ENCODE measurements at places on chromosomes 5 and 9.

- DNase-seq = no peak
These were observed 54.7 kb downstream of the SH3RF2 start for GRCh38 chr5:145991044-145991575.

DNA sequence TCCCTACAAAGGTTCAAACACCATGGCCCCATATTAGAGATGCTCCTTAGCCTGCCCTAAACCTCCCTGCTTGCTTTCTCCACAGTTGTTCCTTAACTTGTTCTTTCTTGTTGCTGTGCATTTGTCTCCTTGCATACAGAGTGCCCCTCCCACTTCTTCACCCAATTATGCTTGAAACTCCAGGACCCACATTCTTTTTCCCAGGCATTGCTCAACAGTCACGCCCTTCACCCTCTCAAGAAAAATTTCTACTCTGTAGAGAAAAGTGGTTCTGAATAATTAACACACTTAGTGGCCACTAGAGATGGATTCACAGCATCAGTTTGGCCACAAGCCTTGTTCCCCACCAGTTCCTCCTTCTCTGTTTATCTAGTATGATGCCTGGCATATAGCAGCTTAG is 57.7 kb downstream of the NREP start:
- DNase-seq = no peak

DNA sequence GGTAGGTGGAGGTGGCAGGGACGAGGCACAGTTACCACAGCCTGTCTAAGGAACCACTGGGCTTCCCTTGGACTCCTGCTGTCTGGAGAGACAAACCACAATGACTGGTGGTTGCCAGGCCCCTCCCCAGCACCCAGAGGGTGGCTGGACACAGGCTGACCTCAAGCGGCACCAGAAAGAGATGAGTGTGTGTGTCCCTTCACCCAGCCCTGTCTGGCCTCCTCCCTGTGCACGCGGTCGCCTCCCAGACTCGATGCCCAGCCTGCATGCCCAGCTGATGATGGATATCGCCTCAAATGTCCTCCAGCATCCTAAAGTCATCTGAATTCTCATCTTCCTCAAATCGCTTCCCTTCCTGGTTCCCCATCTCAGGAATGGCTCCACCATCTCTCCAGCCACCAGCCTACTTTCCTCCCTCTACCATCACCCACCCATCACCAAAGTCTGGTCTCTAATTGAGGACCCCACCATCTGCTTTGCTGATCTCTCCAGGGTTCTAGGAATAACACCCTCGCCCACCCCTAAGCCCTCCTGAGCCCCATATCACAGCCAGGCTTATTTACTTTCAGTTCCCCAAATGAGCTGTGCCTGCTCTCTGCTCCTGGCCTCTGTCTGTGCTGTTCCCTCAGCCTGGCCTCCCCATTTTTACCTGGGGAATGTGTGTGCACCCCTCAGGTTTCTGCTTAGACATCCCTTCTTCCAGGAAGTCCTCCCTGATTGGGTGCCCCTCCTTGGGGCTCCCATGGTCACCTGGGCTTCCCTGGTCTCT is 52.5 kb upstream of the GGTA1 start:
- no peak for DNase-seq

GRCh38 chr9:20921362-20921761 is 110.1 kb downstream of the HACD4 start:
- no peak for DNase-seq

DNA sequence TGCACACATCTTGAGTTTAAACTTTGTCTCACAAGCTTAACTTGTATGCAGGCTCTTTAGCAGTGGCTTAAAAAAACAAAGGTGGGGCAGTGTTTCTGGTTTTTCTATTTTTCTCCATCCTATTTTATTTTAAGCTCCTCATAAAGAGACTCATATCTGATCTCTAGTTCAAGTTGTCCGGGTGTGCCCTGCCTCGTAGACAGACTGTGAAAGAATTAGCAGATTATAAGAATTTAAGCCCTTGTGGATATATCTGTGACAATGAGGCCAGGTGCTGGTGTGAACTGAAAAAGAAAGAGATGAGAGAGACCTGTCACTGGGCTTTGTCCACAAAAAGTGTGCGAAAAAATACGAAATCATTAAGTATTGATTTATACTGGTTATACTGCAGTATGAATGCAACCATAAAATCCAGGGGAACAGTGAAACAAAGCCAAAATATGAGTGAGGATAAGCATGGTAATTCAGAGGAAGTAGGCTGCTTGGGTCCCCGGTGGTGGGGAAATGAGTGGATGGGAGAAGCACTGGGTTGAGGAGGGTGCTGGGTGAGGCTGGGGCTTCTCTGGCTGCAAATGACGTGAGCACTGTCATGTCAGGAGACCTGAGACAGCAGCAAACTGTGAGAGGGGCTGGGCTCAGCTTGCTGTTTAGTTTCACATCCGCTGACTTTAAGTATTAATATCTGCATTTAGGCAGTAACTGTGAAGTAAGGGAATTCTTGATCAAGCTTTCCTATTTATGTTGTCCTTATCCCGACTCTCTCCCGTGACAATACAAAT is 179.7 kb upstream of the ANKRD55 start:
- DNase-seq = peak; percentile 26

DNA sequence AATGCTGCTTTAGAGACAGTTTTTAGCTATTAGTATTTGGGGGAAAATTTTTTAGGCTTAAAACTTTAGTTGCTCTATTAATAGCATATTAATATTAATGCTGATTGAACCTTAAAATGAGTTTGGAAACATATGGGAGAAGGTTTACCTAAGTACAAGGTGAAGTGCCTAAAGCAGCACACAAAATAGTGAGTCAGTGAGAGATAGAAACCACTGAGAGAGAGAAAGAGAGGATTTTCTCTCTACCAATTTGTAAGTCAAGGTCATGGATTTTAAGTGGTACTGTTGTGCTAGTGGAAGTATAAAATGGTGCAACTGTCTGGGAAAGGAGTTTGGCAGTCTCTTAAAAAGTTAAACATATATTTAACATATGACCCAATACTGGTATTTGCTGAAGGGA is 64.9 kb downstream of the MARCHF3 start:
- no peak for DNase-seq

DNA sequence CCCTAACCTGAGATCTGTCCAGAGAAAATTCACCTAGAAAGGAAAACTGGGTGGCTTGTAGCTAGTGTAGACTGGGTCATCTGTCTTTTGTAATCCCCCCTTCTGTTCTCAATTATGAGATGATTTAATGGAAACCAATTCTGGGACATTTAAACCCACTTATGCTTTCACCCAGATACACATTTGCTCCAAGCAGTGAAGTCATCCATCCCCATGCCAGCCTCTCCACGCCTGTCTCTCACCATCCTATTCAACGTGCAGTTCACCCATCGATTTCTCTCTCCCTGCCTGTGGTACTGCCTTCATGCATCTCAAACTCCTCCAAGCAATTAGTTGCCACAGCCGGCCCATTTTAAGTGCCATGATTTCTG is 1.8 kb downstream of the PHF19 start:
- no peak for DNase-seq

GRCh38 chr5:113771483-113771882 is 258.0 kb downstream of the YTHDC2 start:
- DNase-seq = no peak

- DNase-seq = no peak
These were observed 258.5 kb upstream of the PPP1R2B start for GRCh38 chr5:156591631-156592030.

GRCh38 chr5:146051678-146052077 is 53.7 kb downstream of the PLAC8L1 start:
- no peak for DNase-seq

GRCh38 chr5:57246426-57246825 is 72.6 kb downstream of the GPBP1 start:
- DNase-seq = no peak

- no peak for DNase-seq
These were observed 102.2 kb upstream of the CHD1 start for GRCh38 chr5:99030906-99031440.

GRCh38 chr9:68560071-68560844 is 19.6 kb upstream of the TMEM252 start:
- peak; percentile 29 for DNase-seq

- no peak for DNase-seq
These were observed at the start of gene ADCY2 for GRCh38 chr5:7395947-7396712. Gene ADCY2 (plus strand): TSS chr5:7396138. CDS start chr5:7396297, 159 bp downstream.

DNA sequence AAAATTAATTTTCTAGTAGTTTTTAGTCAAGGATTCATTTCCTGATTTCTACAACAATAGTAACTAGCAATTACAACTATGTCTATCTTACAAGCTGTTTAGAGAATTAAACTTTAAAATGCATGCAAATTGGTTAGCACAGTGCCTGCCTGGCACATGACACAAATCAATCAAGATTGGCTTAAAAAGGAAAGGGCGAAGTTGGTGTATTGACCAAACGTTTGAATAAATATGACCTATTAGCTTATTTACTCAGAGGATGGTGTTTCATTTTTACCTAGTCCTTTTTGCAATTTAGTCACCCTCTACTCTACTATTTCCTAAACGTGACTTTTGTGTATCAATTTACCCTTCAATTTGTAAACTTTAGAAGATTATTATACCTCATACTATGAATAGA is 83.5 kb downstream of the GDA start:
- no peak for DNase-seq

GRCh38 chr9:129923589-129923988 is 88.3 kb downstream of the USP20 start:
- DNase-seq = no peak

DNA sequence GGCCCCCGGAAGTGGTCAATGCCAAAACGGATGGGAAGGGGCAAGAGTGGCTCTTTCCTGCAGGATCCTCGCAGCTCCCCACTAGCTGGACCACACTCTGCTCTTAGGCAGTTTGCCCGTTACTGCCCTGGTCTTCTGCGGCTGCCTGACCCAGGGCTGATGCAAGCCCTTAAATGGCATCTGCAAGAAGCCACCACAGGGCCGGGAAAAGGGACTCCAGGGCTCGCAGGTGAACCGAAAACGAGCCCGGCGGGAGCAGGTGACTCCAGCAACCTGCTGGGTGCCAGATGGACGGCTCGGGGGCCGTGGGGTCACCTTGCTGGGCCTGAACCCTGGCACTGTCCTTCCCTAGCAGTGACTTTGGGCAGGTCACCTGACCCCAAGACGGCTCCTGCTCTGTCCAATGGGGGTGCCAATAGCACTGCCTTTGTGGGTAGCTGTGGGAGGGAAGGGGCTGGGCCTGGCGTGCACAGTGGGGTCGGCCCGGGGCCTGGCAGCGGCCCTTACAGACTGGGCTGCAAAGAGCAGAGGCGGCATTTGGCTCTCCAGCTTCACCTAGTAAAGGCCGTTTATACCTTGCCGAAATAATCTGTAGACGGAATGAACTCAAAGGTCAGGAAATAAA is 1.3 kb downstream of the TMEM250 start:
- no peak for DNase-seq

- DNase-seq = no peak
These were observed 13.6 kb downstream of the GTF3C4 start for GRCh38 chr9:132683873-132684272.

GRCh38 chr9:74369844-74370243 is 127.3 kb upstream of the RORB start:
- no peak for DNase-seq

GRCh38 chr5:135238622-135239452 is 160.2 kb downstream of the MACROH2A1 start:
- no peak for DNase-seq

DNA sequence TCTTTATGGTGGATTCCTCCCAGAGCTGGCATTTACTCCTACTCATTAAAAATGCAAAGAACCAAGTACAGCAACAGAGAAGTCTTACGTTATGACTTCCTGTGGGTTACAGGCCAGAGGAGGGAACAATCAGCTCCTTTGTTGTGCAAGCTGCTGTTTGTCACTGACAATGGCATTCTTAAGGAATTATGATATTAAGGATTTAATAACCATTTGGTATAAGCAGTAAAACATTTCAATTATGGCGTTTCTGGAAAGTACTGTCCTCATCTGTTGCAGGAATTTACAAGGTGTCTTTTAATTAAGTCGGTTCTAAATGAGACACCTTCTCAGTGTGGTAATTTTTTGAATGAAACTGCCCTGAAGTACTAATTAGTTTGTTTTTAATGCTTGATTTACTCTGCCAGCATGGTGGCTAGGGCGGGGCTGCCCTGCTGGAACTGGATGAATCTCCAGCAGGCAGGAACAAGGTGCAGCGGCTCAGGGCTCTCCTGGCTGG is 49.1 kb upstream of the VDAC1 start:
- DNase-seq = no peak

DNA sequence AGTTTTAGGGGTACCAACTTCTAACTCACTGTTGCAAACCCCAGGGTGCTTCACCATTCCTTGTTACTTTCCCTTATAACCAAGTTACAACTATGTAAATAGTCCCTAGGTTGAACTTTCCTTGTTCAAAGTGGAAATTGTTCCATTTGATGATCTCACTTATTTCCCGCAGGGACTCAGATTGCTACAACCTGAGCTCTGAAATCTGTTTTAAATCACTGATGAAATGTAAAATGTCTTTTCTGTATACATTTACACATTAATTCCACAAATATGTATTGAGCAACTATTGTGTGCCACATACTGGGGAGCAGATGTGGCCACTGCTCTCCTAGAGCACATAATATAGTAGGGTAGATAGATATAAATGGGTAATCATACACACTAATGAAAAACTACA is 69.1 kb upstream of the TARS1 start:
- DNase-seq = no peak

DNA sequence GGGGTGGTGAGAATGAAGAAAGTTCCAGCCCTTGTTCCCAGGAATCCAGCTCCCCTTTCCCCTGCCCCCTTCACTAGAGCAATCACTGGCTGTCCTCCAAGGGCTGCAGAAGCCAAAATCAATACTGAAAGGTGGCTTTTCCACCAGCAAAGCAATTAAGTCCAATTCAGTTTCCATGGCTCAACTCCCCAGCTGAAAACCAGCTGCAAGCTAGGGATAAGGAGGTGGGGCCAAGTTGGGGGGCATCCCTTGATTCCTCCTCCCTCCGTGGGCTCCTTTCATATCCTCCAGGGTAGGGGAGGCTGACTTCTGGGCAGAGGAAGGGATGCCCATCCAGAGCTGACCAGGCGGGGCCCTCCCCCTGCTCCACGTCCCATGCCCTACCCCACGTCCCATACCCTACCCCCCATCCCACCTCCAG is 22.7 kb downstream of the CAMK2A start:
- no peak for DNase-seq

DNA sequence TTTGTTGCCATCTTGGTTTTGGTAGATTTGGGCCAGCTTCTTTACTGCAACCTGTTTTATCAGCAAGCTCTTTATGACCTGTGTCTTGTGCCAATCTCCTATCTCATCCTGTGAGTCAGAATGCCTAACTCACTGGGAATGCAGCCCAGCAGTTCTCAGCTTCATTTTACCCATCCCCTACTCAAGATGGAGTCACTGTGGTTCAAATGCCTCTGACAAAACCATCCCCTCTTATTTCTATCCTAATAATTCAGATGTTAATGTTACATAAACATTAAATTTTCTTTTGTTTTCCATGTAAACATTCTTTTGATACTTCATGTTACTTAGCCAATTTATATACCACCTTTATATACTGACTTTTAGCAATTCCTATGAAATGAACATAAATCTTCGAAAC is 746.3 kb downstream of the CDH18 start:
- no peak for DNase-seq

GRCh38 chr5:4571248-4571948 is 568.7 kb upstream of the ADAMTS16 start:
- DNase-seq = no peak
